ENCODE measurements at places on chromosomes 1 and 21.

- no peak for DNase-seq
Observed at GRCh38 chr1:14728516-14728915, 130.0 kb downstream of the KAZN start.

- no peak for DNase-seq
Observed at GRCh38 chr1:63326106-63326472, 3.7 kb downstream of the FOXD3 start.

DNA sequence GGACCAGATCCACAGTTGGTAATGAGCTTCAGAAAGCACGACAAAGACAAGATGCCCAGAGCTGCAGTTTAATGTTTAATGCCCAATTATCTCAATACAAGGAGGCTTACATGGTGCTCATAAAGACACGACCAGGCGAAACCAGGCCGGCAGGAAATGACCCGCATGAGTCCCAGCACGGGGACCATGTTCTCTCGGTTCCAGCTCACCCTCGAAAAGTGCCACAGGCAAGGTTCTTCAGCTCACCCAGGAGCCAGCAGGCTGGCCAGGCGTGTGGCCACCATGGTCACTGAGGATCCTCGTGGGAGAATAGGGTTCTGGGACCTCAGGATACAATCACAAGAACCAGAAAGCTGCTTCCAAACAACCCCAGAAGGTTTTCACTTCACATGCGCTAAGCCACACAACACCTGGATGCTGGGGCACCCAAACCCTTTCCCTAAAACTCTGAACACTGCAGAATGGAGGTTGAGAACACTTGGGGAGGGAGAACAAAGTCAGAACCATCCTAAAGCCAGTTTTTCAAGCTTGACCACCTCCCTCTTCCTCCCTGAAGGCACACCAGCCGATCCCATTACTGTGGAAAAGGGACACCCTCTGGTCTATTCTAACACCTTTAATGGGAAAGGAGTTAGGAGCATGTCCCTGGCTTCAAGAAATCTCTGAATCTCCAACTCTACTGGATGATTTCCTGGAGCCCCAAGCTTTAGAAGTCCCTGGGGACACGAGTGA, 22.6 kb upstream of the ASAP3 start:
- DNase-seq, result no peak

- peak; percentile 24 for DNase-seq
Observed at GRCh38 chr1:160284220-160284781, 632 bp downstream of the PEX19 start.

- DNase-seq, result no peak
Observed at GRCh38 chr1:39087435-39087834, 61.3 kb downstream of the NDUFS5 start.

DNA sequence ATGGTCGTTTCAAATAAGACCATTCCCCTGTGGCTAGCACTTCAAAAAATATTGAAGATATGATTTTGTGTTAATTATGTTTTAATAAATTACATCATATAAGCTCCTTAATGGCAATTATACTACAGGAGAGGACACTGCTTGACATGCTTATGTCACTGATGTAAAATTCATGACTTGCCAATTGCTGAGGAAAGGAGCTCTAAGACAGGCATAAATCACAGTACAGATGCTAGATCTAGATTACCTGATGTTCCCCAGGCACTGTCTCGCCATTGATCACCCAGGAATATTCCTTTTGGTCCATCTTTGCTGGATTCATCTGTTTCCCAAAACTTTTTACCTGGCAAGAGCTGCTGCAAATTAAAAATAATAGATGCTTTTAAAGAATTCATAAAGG, 58.8 kb downstream of the PUM1 start:
- no peak for DNase-seq

DNA sequence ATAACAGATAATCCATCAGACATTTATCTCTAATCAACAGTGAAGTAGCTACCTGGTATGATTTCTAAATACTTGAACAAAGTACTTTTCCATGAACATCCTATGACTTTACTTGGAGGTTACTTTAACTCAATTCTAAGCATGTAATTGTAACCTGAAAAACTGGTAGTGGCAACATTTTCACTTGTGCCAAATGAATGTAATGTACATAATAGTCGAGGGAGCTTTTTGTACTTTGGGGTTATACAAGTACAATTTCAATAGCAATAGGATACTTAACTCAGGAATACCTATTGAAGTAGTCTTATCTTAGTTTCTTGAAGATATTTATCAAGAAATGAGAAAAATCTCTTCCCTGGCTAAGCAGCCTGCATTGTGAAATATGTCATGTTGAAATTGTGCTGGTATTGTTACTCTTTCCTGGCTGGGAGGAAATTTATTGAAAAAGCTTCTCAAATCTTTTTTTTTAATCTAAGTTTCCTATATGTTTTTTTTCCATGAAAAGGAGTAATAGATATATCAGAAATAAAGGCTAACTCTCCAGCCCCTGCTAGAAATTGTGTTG, 33.7 kb upstream of the CACYBP start:
- no peak for DNase-seq

- DNase-seq, result peak; percentile 40
Observed at GRCh38 chr1:153597206-153597605, 15.7 kb downstream of the S100A16 start.

GRCh38 chr1:244450597-244451538, 841 bp downstream of the ADSS2 start:
- DNase-seq, result peak; percentile 58

- no peak for DNase-seq
Observed at GRCh38 chr1:168163670-168164069, 15.1 kb upstream of the TIPRL start.

DNA sequence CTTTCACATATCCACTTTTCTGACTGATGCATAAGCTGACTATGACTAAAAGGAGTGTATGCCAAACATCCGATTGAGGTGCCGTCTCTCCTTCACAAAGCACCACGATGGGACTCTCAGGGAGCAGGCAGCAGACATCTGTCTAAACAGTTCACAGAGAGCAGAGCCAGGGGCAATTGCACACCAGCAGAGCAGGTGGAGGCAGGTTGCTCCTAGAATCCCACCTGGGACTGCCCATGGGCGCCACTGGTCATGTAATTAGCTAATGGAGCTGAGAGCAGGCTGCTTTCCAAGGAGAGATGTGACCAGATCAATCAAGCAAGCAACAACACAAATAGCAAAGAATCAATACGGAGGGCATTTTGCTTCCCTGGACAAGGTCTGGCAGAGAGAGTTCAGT, 30.5 kb upstream of the COA6 start:
- no peak for DNase-seq

- DNase-seq, result no peak
Observed at GRCh38 chr1:245168086-245168485, 13.3 kb downstream of the KIF26B start.

- no peak for DNase-seq
Observed at GRCh38 chr1:53085405-53085804, 23.4 kb downstream of the PODN start.

- DNase-seq, result no peak
Observed at GRCh38 chr1:188343914-188344313, 1515.2 kb downstream of the PLA2G4A start.

- DNase-seq, result no peak
Observed at GRCh38 chr1:29945426-29945825, 709.1 kb downstream of the PTPRU start.

- DNase-seq, result no peak
Observed at GRCh38 chr21:16302851-16303282, 573.1 kb downstream of the USP25 start.

GRCh38 chr1:212284332-212284743, 872 bp upstream of the PPP2R5A start:
- no peak for DNase-seq

DNA sequence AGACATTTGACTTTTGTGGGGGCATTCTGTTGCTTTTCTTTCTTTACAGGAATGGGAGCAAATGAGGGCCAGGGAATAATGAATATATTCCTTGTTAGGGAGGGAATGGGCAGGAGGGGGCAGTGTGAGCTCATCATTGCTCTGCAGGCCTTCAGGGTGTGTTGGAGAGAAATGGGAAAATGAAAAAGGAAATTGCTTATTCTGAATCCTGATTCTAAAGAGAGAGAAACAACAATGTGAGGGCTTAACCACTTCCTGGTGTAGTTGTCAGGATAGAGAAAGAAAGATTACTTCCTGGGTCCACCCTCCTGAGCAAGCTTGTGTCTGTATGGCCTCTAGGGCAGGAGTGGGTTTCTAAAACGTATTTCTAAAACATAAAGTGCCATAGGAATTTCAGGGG, 28.3 kb downstream of the VANGL2 start:
- peak; percentile 68 for DNase-seq

DNA sequence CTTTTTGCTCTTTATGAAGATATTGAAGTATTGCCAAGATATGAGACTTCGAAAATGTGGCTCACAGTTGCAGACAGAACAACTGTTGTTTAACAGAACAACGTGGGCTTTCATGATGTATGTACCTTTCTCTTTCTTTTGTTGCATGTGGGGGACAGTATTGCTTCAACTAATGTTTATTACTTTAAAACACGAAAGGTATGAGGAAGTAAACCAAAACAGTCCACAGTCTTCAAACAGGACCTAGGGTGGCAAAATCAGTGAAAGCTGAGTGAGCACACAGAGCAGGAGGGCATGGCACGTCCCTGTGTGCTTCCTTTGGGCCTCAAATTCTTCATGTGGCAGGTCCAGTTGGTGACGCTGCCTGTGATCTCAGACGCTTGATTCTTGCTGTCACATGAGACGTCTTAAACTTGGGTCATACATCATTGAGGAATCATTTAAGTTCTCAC, 7.8 kb upstream of the CHAF1B start:
- DNase-seq, result no peak

GRCh38 chr1:3054474-3054873, 14.5 kb upstream of the PRDM16 start:
- no peak for DNase-seq
